ENCODE measurements at places on chromosomes 2 and 18.

DNA sequence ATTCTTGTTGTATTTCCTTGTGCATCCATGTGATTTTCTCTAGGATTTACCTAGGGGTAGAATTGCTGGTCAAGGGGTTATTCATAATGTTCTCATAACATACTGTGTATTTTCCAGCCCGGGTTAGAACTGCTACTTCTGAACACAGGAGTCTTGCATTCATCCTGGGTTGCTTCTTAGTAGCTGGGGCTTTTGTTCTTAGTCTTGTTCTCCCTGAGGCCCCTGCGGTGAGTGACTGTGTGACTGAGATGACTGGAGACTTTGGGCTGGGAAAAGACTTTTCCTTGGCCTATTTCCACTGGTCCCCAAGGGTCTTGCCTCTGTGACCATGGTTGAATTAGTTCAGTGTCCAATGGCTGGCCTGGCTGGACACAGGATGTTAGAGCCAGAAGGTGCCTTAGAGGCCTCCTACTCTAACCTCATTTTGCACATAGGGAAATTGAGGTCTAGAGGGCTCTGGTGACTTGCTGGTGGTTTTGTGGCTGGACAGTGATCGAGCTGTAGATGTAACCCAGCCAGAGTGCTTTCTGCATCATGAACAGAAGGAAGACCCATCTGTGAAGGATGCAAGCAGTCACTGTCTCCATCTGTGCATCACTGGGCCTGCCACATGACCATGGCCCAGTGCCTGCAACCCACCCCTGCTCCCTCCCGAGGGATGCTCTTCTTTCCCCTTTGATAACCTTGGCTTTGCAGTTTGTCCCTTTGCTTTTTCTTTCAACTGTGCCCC, 233.3 kb downstream of the FHOD3 start:
- no peak for DNase-seq

DNA sequence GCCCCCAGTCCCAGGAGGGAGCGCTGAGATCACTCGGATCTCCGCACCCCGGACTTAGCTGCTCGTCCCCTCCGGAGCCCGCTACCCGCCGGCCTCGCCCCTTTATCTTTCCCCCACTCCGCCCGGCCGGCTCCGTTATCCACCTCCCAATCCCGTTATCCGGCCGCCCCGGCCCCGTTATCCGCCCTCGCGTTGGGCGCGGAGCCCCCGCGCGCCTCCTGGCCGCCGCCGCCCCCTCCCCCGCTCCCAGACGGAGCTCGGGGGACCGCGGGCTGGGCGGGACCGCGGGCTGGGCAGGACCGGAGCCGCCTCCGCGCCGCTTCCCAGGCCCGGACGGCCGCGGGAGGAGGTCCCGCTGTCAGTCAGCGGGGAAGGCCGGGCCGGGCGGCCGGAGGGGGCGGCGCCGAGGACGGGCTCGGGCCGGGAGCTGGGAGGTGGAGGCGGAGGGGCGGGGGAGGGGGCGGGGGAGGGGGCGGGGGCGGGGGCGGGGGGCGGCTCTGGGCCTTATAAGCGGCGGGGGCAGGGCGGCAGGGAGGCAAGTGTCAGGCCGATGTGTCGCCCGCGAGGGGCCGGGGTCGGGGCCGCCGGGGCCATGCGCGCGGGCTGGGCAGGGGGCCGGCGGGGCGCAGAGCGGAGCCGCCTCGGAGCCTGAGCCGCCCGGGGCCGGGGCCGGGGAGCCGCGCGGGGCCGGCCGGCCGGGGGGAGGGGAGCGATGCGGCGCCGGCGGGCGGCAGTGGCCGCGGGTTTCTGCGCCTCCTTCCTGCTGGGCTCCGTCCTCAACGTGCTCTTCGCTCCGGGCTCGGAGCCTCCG, at the start of gene PKDCC:
Gene PKDCC (plus strand): TSS at position 534 of the 811 bp plus-strand sequence. CDS start 179 bp downstream, at position 713.
- peak; percentile 85 for DNase-seq

DNA sequence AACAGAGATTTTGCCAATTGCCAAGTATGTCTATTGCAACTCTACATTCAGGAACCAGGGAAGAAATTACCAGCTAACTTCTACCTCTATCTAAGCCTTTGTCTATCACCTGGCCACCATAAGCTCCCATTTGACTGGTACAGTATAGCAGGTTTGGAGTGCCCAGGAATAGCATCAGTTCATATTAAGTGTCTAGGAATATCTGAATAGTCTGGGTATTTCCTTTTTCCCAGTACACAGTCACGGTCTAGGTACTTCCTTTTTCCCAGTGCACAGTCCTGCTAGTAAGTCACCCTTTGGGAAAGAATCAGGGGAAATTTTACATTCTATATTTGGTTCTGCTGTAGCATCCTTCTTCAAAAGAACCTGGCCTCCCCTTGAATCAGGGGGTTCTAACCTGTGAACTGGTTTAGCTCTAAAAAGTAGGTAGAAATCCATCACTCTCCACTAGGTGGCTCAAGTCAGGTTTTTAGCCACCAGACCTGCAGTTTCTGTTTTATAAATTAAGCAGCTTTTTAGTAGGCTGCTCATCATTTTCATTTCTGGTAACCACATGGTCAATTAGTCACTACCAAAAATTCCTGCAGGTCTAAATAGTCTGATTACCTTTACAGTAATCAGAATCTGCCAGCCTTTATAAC, 49.3 kb upstream of the DNAJC10 start:
- DNase-seq: peak; percentile 20

DNA sequence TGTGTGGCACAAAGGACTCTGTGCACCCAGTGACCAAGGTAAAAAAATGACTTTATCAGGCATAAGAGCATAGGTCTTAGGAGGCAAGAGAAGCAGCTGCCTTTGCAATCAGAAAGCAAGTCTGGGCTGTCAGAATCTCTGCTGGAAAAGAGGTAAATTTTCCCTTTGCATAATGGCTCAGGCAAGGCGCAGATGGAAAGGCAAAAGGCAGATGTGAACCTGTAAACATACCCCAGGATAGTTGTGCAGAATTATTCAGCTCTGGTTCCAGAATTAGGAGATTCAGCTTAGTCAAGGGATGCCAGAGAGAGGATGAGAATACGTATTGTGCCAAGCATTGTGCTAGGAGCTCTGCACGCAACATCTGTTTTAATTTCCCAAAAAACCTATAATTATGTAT, 258.7 kb downstream of the CLIP4 start:
- DNase-seq: no peak

GRCh38 chr2:110105183-110105582, 10.4 kb downstream of the MALL start:
- no peak for DNase-seq

DNA sequence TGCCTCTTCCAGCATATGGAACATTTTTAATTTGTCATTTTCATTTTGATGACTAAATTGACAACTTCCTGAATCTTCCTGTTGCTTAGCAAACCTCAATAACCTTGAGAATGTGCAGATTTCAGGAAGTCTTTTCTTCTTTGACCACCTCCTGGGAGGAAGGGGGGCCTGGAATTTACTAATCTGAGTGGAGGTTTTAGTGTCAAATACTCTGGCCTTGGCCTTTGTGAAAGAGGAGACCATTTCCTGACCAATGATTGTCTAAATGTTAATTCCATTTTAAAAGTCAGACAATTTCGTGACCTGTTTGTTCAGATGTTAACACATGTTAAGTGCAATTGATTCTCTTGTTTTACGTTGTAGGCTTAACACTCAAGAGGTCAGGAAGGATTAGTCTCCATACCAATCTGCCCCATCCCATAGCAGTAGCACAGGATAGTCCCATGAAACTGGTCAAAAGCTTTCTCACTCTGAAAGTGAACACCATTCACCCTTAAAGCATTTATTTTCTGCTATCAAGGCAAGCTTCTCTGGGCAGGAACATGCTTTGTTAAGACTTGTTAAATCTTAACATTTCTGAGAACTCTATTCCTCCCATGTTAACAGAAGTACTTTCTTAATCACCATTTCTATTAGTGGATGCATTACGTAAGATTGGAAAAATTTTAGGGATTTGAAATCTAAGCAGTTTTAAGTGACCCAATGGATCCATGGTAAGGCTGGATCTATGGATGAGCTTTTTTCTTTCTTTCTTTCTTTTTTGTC, 219.6 kb downstream of the RND3 start:
- DNase-seq: no peak

DNA sequence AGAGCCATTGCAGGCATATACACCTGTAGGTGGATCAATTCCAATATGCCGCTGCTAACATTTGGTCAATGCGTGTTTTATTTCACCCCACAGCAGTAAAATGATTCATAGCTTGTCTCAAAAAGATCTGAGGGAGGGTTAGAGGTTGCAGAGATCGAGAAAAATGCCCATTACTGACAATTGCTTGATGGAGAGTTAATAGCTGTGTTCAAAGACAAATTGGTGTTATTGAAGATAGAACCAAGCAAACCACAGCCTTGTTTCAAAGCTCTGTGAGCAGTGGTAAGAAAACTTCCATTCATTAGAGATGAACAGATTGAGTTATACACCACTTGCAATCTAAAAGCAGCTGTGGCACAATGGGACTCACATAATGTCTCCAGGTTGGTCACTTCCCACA, 95.4 kb downstream of the KCNE4 start:
- DNase-seq: no peak

DNA sequence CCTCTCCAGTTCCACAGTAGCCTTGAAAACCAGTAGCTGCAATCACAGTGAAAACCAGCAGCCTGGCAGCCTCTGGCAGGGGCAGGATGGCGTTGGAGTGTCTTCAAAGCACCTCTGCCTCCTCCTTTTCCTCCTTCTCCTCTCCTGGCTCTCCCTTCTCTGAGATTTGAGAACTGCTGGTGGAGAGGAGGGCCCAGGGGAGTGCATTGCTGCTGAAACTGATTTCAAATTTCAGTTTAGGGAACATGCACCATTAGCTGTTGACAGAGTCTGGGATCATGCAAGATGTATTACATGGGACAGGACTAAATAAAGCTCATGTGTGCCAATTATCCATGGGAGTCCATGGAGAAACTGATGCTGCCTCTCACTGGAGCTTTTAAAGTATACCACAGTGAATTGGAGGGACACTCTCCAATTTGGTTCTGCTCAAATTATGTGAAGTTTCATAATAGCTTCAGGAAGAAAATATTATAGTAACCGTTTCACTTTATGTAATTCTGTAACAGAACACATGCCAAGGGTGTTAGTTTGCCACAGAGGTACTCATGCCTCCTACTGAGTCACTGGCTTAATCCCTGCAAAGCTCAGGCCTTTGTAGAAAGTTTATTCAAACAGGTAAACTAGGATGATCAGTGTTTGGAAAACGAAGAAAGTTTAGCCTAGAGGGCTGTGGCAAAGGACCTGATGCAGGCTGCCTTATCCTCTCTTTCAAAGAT, 146.1 kb downstream of the PRPF40A start:
- DNase-seq: no peak

DNA sequence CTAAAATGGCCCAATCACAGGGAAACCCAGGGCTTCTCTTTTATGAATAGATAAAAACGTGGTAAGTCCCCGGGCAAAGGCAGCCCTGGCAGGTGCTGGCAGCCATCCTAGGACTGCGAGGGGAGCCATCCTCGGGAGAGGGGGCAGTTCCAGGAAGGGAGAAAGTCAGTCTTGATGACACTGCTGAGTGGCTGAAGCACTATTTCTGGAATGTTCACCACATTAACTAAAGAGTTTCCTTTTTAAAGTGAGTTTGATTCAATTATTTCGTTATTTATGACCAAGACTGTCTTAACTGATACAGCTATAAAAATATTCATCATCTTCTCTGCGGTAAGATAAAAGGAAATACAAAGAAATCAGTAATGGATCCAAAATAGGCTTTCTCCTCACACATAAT, 20.4 kb downstream of the TTR start:
- DNase-seq: no peak

- no peak for DNase-seq
Measured at GRCh38 chr2:71941726-71942525, 205.7 kb downstream of the CYP26B1 start.

GRCh38 chr2:17934721-17935120, 56.3 kb downstream of the KCNS3 start:
- no peak for DNase-seq

- DNase-seq: no peak
Measured at GRCh38 chr2:199460101-199460671, 2.4 kb upstream of the SATB2 start.

DNA sequence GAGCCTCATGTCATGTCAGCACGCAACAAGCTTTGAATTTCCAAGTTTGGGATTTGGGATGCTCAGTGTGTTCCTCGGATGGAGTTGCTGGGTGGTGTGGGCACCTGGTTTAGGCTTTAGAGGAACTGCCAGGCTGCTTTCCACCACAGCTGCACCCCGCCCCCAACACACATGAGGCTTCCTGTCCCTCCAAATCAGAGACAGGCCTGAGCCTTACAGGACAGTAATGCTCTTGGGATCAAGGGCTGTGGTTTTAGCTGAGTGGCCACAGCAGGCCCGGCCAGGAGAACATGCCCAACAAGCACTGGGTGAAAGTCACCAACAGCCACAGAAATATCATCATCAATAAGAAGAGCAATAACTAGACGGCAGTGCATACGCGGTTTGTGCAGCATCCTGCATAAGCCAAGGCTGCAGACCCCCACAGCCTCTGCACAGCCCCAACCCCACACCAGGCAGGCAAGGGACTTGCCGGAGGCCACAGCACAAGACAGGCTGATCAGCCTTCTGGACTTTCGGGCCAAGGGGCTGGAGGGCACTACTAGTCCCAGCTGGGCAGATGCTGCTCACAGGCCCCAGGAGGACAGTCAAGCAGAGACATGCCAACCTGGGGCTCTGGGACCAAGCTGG, 29.7 kb upstream of the GPC1 start:
- DNase-seq: no peak

DNA sequence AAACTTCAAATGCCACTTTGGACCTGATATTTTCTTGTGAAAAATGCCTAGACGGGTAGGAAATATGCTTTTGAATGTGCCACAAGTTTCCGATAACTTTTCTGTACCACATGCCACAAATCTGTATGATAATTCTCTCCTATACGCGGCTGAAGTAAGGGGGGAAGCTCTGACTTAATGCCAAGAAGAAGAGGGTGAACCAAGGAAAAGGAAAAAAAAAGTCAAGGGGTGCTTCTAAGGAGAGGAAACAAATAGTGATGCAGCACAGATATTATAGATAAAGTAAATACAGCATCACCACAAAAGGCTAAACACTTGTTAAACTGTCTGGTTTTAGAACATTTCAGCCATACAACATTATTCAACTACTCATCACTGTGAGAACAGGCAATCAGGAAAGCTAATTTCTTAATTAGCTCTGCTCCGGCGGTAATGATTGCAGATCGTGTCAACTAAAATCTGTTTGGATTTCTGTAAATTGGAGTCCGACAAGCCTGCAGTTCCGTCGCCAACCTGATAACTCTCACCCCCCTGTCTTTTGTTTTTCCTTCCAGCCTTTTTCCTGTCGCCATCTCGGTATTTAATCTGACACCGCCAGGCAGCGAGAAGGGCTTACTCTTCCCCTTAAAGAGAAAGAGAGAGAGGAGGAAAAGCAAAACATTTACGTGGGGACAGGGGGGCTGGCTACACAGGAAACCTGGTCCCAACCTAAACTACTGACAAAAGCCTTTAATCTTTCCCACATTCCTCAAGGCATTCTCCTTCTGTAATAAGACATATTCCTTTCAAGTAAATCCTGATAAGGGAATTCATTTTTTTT, 67.5 kb downstream of the ZEB2 start:
- DNase-seq: no peak

DNA sequence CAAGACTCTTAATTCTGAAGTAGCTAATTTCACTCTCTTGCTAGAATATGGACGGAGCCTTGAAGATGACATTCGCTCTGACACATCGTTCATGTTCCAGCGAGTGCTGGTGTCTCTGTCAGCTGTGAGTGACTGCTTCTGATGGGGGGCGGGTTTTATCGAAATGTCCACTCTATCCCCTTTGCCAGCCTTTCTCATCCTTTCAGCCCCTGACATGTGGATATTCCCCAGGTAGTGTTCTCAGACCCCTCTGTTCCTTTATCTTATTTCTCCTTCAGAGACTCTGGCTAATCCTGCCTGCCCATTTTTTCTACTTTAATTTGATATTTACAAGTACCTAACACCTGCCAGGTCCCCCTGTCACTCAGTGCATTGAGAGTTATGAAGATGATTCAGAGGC, 18.9 kb upstream of the GMCL1 start:
- no peak for DNase-seq

Data from GM19239 (cell line).